ENCODE measurements at places on chromosomes 5 and 9. TPM values are rescaled to one million over a fixed set of nuclear protein-coding genes. Genes with fewer than 3 reads are reported as not detected.

GRCh38 chr5:180080486-180081280 lies 9.1 kb upstream of the RNF130 start:
- peaks cover 23% of the 10 kb centered on the region for H3K4me1 ChIP-seq
- peak overlapping the region; percentile 16 for H3K4me3 ChIP-seq
- H3K27ac ChIP-seq, result no peak overlapping the region
- peaks cover 32% of the 10 kb centered on the region for H3K27me3 ChIP-seq
- DNase-seq, result peak; percentile 48

GRCh38 chr5:148967783-148968182 lies 95.1 kb downstream of the SH3TC2 start:
- no peak overlapping the region for H3K27ac ChIP-seq
- H3K4me3 ChIP-seq, result no peak overlapping the region
- H3K27me3 ChIP-seq, result peaks cover 16% of the 10 kb centered on the region
- H3K36me3 ChIP-seq, result peaks cover 2% of the 10 kb centered on the region
- peaks cover 8% of the 10 kb centered on the region for H3K4me1 ChIP-seq

- no peak for DNase-seq
- H3K27ac ChIP-seq, result peak overlapping the region; percentile 60
- H3K4me3 ChIP-seq, result no peak overlapping the region
- H3K36me3 ChIP-seq, result peaks cover 93% of the 10 kb centered on the region
- no peaks in the 10 kb centered on the region for H3K27me3 ChIP-seq
- peaks cover 36% of the 10 kb centered on the region for H3K4me1 ChIP-seq
These were observed 5.1 kb downstream of the RPL12 start for GRCh38 chr9:127445851-127446712.

DNA sequence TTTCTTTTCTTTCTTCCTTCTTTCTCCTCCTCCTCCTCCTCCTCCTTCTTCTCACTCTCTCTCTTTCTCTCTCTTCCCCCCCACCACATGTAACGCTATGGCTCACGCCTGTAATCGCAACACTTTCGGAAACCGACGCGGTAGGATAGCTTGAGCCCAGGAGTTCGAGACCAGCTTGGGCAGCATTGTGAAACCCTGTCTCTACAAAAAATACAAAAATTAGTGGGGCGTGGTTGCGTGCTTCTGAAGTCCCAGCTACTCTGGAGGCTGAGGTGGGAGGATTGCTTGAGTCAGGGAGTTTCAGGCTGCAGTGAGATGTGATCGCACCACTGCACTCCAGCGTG lies 736 bp upstream of the GLDC start:
- H3K36me3 ChIP-seq, result no peaks in the 10 kb centered on the region
- H3K27ac ChIP-seq, result no peak overlapping the region
- H3K27me3 ChIP-seq, result peaks cover 46% of the 10 kb centered on the region

- H3K36me3 ChIP-seq, result no peaks in the 10 kb centered on the region
- no peaks in the 10 kb centered on the region for H3K4me1 ChIP-seq
- H3K27ac ChIP-seq, result no peak overlapping the region
- H3K27me3 ChIP-seq, result peaks cover 26% of the 10 kb centered on the region
These were observed 199.7 kb downstream of the FSTL4 start for GRCh38 chr5:133412661-133413060.

GRCh38 chr5:133945568-133945967 lies 22.9 kb downstream of the C5orf15 start:
- H3K36me3 ChIP-seq, result no peaks in the 10 kb centered on the region
- H3K27me3 ChIP-seq, result peaks cover 2% of the 10 kb centered on the region
- H3K27ac ChIP-seq, result no peak overlapping the region
- DNase-seq, result no peak
- no peak overlapping the region for H3K4me3 ChIP-seq
- no peaks in the 10 kb centered on the region for H3K4me1 ChIP-seq

- H3K27me3 ChIP-seq, result no peaks in the 10 kb centered on the region
- no peak for DNase-seq
- H3K27ac ChIP-seq, result no peak overlapping the region
- peaks cover 21% of the 10 kb centered on the region for H3K36me3 ChIP-seq
These were observed 54.8 kb downstream of the UBAP1 start for GRCh38 chr9:34233672-34234071.

DNA sequence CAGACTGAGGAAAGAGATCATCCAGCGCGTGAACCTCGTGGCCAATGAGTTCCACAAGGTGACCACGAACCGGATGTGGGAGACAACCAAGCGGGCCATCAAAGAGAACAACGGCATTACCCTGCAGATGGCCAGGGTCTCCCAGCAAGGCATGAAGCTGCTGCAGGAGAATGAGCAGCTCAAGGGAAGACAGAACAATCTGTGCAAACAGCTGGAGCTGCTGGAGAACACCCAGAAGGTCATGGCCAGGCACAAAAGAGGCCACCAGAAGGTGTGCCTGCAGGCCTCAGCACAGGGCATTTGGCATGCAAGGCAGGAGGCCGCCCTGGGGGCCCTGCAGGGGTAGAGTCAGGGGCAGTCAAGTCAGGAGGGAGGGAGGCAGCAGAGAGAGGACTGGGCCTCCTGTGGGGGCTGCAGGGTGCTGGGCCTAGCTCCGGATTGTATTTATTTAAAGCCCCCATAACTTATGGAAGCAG lies 4.2 kb downstream of the PTRH1 start:
- no peak overlapping the region for H3K4me3 ChIP-seq
- H3K4me1 ChIP-seq, result peaks cover 42% of the 10 kb centered on the region
- DNase-seq, result peak; percentile 49
- H3K27me3 ChIP-seq, result peaks cover 2% of the 10 kb centered on the region
- peaks cover 5% of the 10 kb centered on the region for H3K36me3 ChIP-seq

DNA sequence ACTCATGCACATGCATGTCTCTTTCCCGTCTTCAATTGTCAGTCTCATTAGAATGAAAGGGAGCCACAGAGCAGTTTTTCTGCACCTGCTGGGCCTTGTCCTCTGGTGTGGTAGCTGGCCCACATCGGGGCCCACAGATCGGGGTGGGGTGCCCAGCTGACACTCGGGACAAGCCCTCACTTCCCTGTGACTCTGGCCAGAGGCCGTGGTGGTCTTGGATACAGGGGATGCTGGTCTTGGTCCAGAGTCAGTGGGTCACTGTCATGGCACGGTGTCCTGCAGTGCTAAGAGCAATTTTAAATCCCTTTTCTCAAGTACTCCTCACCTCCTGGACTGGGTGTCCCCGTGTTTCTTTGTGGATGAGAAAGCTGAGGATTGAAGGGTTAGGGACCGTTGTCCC lies 193.2 kb downstream of the CACNA1B start:
- no peak for DNase-seq
- H3K4me1 ChIP-seq, result no peaks in the 10 kb centered on the region
- H3K27ac ChIP-seq, result no peak overlapping the region
- H3K36me3 ChIP-seq, result no peaks in the 10 kb centered on the region

GRCh38 chr5:148177207-148177606 lies 8.9 kb downstream of the SPINK14 start:
- peaks cover 7% of the 10 kb centered on the region for H3K27me3 ChIP-seq
- no peak overlapping the region for H3K27ac ChIP-seq
- no peak for DNase-seq
- no peaks in the 10 kb centered on the region for H3K4me1 ChIP-seq

DNA sequence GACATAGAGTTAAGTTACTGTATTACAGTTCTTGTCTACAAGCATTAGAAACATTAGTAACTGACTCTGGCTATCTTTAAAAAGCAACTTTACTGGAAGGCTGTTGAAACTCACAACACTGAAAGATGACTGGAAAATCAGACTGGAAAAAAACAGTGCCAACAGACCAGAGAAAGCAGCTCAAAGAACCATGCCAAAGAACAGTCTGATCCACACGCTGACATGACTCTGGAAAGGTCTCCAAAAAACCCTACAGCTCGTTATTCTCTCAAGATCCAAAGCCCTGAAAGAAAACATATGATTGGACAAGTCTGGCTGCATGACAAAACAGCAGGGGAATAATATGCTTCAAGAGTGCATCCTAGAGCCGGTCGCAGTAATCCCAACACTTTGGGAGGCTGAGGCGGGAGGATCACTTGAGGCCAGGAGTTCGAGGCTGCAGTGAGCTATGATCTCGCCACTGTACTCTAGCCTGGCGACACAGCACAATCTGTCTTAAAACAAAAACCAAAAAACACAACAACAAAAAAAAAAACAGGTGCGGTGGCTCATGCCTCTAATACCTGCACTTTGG lies 5.6 kb downstream of the GOLPH3 start:
- peaks cover 74% of the 10 kb centered on the region for H3K36me3 ChIP-seq
- no peak overlapping the region for H3K4me3 ChIP-seq
- no peaks in the 10 kb centered on the region for H3K27me3 ChIP-seq
- H3K4me1 ChIP-seq, result peaks cover 39% of the 10 kb centered on the region

DNA sequence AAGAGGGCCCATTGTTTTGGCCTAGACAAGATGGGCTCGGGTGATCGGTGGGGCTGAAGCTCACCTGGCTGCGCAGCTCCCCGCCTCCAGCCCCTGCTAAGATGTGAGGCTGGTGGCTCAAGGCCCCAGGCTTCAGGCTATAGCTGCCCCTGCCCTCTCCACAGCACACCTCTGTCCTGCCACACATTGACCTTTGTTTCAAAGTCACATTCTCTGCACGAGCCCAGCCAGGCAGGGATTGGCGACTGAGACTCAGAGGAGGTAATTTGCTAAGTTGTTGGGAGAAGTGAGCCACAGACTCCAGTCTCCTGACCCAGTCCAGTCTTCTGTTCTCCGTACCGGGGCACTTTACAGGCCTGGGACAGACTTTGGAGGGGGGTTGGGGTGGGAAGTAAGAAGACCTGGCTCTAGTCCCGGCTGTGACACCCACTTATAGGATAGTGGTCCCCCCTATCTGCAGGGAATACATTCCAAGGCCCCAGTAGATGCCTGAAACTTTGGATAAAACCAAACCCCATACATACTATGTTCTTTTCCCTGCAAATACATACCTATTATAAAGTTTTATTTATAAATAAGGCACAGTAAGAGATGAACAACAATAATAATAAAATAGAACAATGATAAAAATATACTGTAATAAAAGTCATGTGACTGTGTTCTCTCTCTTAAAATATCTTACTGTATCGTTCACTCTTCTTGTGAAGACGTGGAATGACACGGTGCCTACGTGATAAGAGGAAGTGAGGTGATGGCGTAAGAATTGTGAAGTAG lies 13.3 kb downstream of the PDGFRB start:
- no peaks in the 10 kb centered on the region for H3K27me3 ChIP-seq
- peaks cover 34% of the 10 kb centered on the region for H3K4me1 ChIP-seq
- no peak overlapping the region for H3K4me3 ChIP-seq
- no peak overlapping the region for H3K27ac ChIP-seq
- DNase-seq, result no peak
- peaks cover 10% of the 10 kb centered on the region for H3K36me3 ChIP-seq

- peak overlapping the region; percentile 94 for H3K4me3 ChIP-seq
- H3K4me1 ChIP-seq, result peaks cover 37% of the 10 kb centered on the region
- peaks cover 26% of the 10 kb centered on the region for H3K36me3 ChIP-seq
- peak; percentile 41 for DNase-seq
- no peaks in the 10 kb centered on the region for H3K27me3 ChIP-seq
- peak overlapping the region; percentile 99 for H3K27ac ChIP-seq
These were observed 25.3 kb upstream of the ANXA2R start for GRCh38 chr5:43065387-43065947.

DNA sequence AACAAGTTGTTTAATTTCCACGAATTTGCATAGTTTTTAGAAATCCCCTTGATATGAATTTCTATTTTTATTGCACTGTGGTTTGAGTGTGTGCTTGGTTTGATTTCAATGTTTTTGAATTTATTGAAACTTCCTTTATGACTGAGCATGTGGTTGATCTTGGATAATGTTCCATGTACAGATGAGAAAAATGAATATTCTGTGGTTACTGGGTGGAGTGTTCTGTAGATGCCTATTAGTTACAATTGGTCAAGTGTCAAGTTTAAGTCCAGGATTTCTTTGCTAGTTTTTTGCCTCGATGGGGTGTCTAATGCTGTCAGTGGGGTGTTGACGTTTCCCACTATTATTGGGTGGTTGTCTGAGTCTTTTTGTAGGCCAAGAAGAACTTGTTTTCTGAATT lies 319.5 kb upstream of the ACTBL2 start:
- no peak overlapping the region for H3K27ac ChIP-seq
- no peaks in the 10 kb centered on the region for H3K4me1 ChIP-seq
- H3K27me3 ChIP-seq, result no peaks in the 10 kb centered on the region
- H3K36me3 ChIP-seq, result no peaks in the 10 kb centered on the region
- DNase-seq, result no peak
- no peak overlapping the region for H3K4me3 ChIP-seq

DNA sequence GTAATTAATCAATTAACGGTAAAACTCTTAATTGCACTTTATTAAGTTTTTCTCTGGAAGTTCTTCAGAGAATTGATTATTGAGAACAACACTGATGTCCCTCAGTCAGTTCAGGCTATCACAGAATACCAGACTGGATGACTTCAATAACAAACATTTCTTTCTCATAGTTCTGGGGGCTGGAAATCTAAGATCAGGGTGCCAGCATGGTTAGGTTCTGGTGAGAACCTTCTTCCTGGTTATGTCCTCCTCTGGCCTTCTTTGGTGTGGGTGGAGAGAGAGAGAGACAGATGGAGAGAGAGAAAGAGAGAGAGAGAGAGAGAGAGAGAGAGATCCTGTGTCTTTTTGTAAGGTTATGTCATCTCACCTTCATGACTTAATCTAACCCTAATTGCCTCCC lies 71.4 kb upstream of the DAP start:
- no peak overlapping the region for H3K27ac ChIP-seq
- no peaks in the 10 kb centered on the region for H3K4me1 ChIP-seq
- H3K36me3 ChIP-seq, result no peaks in the 10 kb centered on the region
- DNase-seq, result no peak
- no peak overlapping the region for H3K4me3 ChIP-seq

Gene FCN2
- total RNA-seq, result not detected

Gene GFI1B
- total RNA-seq, result not detected

Gene INSL6
- total RNA-seq, result not detected

Gene PCDHGB3
- 0.26 TPM for total RNA-seq

Gene BTNL3
- total RNA-seq, result not detected

Gene TEX53
- total RNA-seq, result not detected

Gene PCDHGB7
- not detected for total RNA-seq

Gene OR2V2
- not detected for total RNA-seq

Gene AQP3
- 31.4 TPM for total RNA-seq

Gene SMIM33
- 0.65 TPM for total RNA-seq

Gene MEIKIN
- not detected for total RNA-seq
